H9 (cell line): ENCODE measurements at places on chromosomes 11 and 22. TPM values are rescaled to one million over a fixed set of nuclear protein-coding genes. Genes with fewer than 3 reads are reported as not detected.

GLYATL1B gene
- not detected in 2 replicates for total RNA-seq

SRSF8 gene
- 22.5 and 25.1 TPM in 2 replicates for total RNA-seq

DTX4 gene
- total RNA-seq = 13.0 and 13.9 TPM in 2 replicates

AIP gene
- 31.9 and 35.6 TPM in 2 replicates for total RNA-seq

OR6T1 gene
- not detected in 2 replicates for total RNA-seq

DNA sequence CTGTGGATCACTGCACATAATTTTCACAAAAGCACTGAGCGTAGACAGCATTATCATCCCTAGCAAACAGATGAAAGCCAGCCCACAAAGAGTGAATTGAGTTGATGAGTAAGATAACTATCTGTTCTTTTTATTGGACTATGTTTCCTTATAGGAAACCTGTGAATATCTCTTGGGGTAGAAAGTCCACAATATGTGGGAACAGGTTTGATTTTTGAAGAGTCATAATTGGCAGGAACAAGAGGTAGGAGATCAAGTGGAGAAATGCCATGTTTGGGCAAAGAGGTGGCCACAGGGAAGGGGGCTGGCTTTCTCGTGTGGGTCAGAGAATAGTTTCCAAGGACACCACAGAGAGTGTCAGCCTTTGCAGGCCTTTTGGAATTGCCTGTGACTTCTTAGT, 23.9 kb downstream of the OR51E2 start:
- DNase-seq = no peak

DNA sequence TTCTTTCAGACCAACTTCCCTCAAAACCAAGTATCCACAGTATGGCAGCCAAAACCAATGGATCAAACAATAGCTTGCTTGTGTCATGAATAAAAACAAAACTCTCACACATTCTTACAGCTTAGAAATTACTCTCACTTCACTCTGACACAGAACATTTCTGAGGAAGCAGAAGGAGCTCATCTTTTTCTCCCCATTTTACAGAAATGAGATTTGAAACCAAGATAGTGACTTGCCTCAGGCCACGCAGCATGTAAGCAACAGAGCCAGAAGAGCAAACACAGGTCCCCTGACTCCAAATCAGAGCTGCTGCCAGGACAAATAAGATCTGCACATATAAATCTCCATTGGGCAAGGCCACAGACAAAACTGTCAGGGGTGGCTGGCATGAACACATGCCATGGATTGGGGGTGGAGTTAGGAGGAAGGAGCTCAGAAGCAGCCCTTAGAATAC, 64.8 kb downstream of the RAB30 start:
- DNase-seq = no peak

- DNase-seq = no peak
These were observed 170.9 kb downstream of the SPON1 start for GRCh38 chr11:14133381-14133780.

DNA sequence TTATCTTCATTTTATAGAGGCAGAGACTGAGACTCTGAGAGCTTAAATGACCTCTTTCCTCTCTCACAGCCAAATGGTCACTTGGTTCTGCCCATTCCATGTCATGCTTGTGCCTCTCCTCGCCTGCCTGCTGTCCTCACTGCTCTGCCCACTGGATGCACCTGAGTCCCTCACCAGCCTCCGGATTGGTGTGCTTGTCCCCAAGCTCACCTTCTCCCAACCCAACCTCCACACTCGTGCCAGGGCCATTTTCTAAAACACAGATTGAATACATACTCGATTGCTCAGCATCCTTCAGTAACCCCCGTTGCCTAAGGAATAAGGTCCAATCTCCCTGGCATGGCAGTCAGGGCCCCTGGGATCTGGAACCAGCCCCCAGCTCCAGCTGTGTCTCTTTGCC, 28.4 kb upstream of the NECTIN1 start:
- no peak for DNase-seq

DNA sequence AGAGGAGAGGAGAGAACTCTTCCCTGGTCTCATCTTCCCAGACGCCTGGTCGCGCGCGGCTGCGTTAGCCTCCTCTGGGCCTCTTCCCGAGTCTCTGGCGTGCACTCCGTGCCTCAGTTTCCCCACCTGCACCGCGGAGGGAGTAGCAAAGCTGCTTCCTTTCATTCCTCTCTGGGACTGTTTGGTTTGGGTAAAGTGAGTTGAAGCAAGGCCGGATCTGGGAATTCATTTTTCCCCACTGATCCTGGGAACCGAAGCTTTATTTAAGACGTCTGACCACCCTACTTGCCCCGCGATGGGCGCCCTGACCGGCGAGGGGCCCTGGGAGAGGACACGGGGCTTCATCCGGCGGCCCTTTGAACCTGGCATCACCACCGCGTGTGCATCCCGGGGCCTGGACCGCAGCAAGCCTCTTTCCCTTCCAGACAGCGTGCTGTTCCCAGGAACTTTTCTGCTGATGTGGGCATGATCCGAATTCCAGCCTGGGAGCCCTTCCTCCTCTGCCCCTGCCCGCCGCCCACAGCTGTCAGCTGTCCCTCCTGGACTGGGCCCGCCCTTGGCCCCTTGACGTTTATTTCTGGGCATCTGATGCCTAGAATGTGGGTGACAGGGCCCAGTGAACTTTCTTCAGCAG, 758 bp downstream of the LDLRAD3 start:
- no peak for DNase-seq

DNA sequence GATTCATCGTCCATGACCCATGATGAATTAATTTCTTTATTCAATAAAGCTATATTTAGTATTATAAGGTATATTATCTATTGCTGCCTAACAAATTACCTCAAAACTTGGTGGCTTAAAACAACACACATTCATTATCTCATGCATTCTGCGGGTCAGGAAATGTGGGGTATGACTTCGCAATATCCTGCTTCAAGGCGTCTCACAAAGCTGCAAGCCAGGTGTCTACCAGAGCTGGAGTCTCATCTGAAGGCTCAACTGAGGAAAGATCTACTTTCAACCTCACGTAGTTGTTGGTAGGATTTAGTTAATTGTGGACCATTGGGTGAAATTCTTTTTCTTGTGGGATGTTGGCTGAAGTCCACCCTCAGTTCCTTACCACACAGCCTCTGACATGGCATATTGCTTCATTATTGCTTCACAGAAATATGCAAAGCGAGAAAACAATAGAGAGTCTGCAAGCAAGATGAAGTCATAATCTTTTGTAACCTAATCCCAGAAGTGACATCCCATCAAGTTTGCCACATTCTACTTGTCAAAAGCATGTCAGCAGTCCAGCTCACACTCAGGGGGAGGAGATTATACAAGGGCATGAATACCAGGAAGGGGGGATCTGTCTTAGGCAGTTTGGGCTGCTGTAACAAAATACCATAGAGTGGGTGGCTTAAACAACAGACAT, 45.1 kb downstream of the KREMEN1 start:
- no peak for DNase-seq
